Stimulated activated CD4-positive, alpha-beta T cell treated with anti-CD3 and anti-CD28 coated beads, Interleukin-4, amount 100 ng/mL, for 48 hours (primary cell): ENCODE measurements at places on chromosomes 12 and 14.

GRCh38 chr12:12901158-12901791 is 9.9 kb downstream of the GPRC5A start:
- peak; percentile 15 for DNase-seq

DNA sequence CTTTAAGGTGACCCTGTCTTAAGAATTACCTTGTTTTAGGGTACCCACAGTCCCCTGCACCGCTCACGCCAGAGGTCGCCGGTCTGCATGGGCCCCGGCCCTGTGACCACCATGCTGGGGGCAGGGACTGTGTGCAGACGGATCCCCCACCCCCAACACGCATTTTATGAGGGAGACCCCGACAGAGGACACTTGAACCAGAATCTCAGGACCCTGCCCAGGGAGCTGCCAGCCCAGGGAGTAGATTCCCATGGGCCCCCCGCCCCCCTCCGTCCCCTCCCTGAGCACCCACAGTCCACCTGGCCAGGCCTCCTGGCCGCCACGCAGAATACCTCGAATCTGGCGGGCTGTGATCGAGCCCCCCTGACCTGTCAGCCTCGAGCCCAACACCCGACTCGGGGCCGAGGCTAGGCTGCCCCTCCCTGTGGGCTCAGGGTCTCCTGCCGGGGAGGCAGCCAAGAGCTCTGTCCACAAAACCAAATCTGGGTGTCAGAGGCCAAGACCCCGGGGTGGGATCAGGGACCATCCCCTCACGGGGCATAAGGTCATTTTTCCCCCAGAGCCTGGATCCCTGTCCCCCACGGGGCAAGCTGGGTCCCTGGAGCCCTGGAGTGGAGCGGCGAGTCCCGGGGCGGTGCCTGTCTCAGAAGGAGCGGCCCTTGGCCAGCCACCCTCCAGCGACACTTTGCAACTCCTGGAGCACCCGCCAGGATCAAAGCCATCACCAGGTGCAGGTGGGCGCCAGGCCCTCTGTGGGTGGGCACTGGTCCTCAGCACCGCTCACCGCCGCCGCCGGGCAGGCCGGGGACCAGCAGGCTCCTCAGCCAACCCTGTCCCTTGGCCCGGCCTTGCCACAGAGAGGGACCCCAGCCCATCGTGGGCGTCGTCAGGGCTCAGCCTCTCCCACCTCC is 155.8 kb upstream of the PKP2 start:
- no peak for DNase-seq

GRCh38 chr12:122411537-122411936 is 10.9 kb downstream of the CLIP1 start:
- DNase-seq, result no peak

- DNase-seq, result no peak
These were observed 121.4 kb downstream of the SMOC1 start for GRCh38 chr14:70000601-70001000.

- no peak for DNase-seq
These were observed 25.1 kb downstream of the LRTM2 start for GRCh38 chr12:1845427-1845826.

GRCh38 chr12:6225630-6226001 is 25.4 kb downstream of the CD9 start:
- no peak for DNase-seq

- no peak for DNase-seq
These were observed 352.5 kb upstream of the CCDC196 start for GRCh38 chr14:66133666-66134065.

GRCh38 chr12:84804691-84805473 is 107.7 kb downstream of the SLC6A15 start:
- no peak for DNase-seq

GRCh38 chr14:92563765-92564285 is 50.2 kb downstream of the RIN3 start:
- DNase-seq, result no peak

DNA sequence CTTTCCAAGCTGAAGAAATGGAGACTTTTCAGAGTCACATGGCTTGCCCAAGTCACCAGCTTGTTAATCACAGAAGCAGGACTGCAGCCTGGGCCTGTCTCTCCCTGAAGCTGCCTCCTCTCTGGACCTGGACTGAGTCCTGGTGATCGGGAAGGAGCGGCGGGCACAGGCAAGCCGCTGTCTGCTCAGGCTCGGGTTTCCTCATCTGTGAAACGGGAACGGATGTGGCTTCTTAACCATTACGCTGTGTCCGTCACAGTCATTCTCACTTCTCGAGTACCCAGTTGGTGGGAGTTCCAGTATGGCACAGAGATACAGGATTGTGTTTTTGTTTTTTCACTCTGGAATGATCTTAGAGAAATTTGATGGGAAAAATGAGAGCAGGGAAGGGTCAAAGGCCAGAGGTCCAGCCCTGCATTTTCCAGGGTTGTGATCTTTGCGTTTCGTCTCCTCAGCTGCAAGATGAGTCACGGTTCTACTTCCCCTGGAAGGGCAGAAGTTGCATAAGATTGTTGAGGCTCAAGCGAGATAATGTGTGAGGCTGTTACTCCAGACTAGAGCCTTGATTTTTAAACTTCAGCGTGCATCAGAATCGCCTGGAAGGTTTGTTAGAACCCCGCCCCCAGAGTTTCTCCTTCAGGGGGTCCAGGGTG is 7.6 kb upstream of the LRTM2 start:
- no peak for DNase-seq

GRCh38 chr14:64611358-64612020 is 61.7 kb downstream of the PPP1R36 start:
- DNase-seq, result no peak

DNA sequence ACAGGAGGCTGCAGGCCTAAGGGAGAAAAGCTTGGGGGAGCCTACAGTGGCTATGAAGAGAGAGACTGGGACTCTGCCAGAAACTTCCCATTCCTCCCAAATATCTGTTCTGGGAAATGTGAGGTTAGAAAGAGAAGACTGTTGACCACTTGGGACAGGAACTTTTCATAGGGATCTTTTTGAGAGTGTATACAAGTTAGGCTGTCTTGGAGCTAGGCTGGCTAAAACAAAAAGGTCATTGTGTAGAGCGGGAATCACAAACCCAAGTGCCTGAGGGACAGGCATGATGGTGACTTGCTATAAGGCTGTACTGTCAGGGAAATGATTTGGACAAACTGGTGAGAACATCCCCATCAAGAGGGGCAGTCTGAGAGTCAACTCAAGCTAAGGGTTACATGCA is 175.1 kb downstream of the GRIP1 start:
- no peak for DNase-seq
